Heart left ventricle (tissue), 16 donors: ENCODE measurements at places on chromosomes 2 and 18. TPM values are rescaled to one million over a fixed set of nuclear protein-coding genes. Genes with fewer than 3 reads are reported as not detected.
A peak's percentile ranks its signal among the peaks of the same experiment; 100 is the strongest.

DNA sequence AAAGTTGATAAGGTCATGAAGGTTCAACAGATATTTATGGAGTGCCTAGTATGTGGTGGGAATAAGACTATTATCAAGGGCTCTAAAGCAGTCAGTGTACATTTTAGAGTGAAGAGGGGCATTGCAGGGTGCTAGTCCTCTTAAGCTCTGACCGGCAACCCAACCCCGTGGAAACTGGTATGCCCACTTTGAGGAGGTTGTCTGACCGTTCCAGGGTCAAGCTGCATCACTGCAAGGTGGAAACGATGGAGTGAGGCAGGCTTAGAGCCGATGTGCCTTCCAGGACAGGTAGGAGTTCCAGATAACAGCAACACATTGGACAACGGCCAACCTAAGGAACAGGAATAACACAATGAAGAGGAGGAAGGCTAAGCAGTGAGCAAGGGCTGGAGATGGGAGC is 1.4 kb upstream of the UCN start:
- DNase-seq, result no peak

GRCh38 chr2:196448407-196449079 is 191.0 kb upstream of the CCDC150 start:
- no peak for DNase-seq

- peak; percentile 81 for DNase-seq
Observed at GRCh38 chr2:27085673-27086089, 891 bp upstream of the KHK start.

GRCh38 chr2:207896525-207897285 is 127.0 kb upstream of the FZD5 start:
- no peak for DNase-seq

GRCh38 chr2:147538088-147538487 is 306.7 kb upstream of the ACVR2A start:
- no peak for DNase-seq

DNA sequence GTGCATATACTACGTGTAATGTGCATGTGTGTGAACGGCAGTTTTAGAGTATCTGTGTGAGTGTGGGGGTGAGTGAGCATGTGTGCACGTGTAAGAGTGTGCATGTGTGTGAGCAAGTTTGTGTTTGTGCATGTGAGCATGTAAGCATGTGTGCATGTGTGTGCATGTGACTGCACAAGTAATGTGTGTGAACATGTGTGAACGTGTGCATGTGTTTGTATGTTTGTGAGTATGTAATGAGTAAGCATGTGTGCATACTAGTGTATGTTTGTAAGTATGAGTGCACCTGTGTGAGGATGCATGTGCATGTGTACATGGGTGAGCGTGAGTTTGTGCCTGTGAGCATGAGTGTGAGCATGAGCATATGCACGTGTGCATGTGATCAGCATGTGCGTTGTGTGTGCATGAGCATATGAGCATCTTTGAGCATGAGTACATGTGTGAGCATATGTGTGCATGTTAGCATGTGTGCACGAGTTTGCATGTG is 90.7 kb downstream of the ZNF516 start:
- DNase-seq, result no peak

DNA sequence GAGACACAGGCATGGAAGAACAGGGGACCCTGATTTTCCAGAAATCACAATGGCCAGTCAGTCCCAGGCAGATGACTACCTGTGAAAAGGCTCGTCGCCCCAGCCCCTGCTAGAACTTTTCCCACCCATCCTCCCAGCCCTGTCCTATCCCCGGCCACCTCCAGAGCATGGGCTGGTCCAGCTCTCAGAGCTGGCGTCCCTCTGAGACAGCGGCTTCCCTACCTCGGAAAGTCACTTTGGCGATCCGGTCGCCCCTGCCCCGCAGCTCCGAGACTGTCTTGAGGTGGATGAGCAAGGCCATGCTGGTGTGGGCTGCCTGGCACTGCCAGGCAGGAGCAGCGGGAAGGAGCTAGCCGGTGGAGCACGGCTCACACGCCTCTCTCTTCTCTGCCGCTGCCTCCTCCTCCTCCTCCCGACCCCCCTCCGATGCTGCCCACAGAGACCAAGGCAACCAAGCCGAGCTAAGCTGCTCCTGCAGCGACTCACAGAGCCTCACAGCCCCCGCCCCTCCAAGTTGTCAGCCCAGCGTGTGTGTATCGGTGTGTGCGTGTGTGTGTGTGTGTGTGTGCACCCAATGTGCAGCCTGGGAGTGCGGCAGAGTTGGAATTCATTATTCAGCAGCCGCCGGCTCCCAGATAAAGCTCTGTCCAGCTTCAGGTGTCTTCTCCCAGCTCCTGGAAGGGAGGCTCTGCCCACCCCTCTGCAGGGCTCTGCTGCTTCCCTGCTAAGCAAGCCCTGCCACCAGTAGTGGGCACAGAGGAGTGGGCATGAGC is 80.5 kb upstream of the OTOF start:
- no peak for DNase-seq

GRCh38 chr2:235330775-235331451 is 162.9 kb upstream of the AGAP1 start:
- no peak for DNase-seq

DNA sequence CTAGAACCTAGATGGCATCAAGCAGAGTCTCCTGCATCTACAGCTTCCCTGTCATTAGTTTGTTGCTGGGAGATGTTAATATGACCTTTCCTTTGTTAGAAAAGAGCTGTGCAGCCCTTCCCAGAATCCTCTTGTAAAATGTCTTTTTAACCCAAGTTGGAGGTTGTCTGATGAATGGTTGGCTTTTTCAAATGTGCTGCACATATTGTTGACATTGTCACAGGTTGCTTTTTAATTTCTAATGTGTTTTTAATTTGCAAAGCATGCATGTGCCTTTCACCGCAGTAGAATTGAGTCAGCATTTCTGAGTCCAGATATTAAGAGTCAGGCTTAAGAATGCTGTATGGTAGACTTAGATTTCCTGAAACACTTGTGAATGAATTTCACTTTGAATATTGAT is 120.8 kb downstream of the GREB1L start:
- no peak for DNase-seq

GRCh38 chr2:119525614-119526013 is 1.3 kb upstream of the SCTR start:
- no peak for DNase-seq

DNA sequence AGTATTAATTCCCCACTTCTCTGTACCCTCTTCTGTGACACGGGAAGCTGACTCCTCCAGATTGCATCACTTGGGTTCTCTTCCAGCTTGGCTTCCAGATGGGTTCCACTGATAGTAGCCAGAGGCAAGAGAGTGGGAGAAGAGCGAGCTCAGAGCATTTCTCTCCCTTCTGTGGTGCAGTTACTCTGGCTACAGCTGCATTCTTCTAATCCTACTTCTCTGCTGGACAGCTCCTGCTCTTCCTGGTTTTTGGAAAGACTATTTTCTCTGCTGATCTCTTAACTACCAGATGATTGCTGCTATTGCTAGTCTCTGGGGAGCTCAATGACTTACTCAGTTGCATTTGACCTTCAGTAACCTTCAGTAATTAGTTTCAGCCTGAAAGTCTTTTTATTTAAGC is 187.5 kb upstream of the MAP2 start:
- DNase-seq, result no peak

Gene ANKRD30BL
- total RNA-seq, result not detected

Gene CYTIP
- 1.5 TPM for total RNA-seq

Gene ST6GAL2
- 0.75 TPM for total RNA-seq

Gene NETO1
- 2.0 TPM for total RNA-seq

Gene GPAT2
- total RNA-seq, result 20.2 TPM

Gene MAP4K3
- 29.7 TPM for total RNA-seq

Gene SPATA3
- not detected for total RNA-seq

Gene SFT2D3
- total RNA-seq, result 4.5 TPM

Gene TEKT4
- not detected for total RNA-seq

Gene GPR45
- not detected for total RNA-seq

Gene RAD51AP2
- 0.13 TPM for total RNA-seq

Gene ARHGAP28
- 7.5 TPM for total RNA-seq
